H54 (cell line): ENCODE measurements at places on chromosomes 1 and 21.

GRCh38 chr1:177124577-177125278 is 39.8 kb downstream of the ASTN1 start:
- DNase-seq = no peak

- no peak for DNase-seq
Measured at GRCh38 chr1:198837278-198838021, 198.6 kb downstream of the PTPRC start.

GRCh38 chr1:94909486-94909885 is 17.4 kb downstream of the CNN3 start:
- DNase-seq = no peak

GRCh38 chr1:156251527-156251926 is 3.7 kb upstream of the PAQR6 start:
- DNase-seq = no peak

DNA sequence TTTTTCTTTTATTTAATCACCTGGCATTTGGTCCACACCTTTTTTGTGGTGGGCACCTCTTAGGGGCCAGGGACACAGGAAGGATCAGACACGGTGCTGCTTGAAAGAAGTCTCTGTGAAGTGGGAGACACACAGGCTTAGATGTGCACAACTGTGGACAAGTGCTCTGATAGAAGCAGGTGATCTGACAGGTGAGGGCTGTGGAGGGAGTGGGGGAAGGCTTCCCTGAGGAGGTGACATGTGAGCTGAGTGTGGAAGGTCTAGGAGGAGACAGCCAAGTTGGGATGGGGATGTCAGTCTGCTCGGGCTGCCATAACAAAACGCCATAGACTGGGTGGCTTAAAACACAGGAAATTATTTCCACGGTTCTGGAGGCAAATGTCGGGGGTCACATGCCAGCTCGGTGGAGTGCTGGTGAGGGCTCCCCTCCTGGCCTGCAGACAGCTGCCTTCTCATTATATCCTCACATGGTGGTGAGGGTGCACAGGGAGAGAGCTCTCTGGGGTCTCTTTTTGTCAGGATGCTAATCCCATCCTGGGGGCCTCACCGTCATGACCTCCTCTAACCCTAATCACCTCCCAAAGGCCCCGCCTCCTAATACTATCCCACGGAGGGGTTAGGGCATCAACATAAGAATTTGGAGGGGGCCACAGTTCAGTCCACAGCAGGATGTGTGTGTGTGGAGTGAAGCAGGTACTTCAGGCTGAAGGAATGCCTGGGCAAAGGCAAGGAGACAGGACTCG is 5.2 kb upstream of the KIAA1614 start:
- DNase-seq = no peak
